Endodermal cell (in vitro differentiated cells): ENCODE measurements at places on chromosomes 12 and 14. TPM values are rescaled to one million over a fixed set of nuclear protein-coding genes. Genes with fewer than 3 reads are reported as not detected.

Gene YY1
- total RNA-seq: 94.8 and 104 TPM in 2 replicates

Gene CMKLR1
- total RNA-seq: 0.08 TPM in 1 of 3 replicates, not detected in the others

Gene CHGA
- total RNA-seq: 4.5 to 4.9 TPM (median 4.6 TPM) in 3 replicates

Gene TMEM253
- total RNA-seq: 0.38 and 0.40 TPM in 2 replicates

Gene GSC
- total RNA-seq: 37.0 to 402 TPM (median 38.7 TPM) in 3 replicates

Gene SPX
- total RNA-seq: 0.35 to 0.59 TPM (median 0.38 TPM) in 3 replicates

Gene PDE3A
- total RNA-seq: 1.8 TPM in 2 replicates

Gene KRT2
- not detected in 3 replicates for total RNA-seq

Gene GABARAPL1
- total RNA-seq: 135 to 204 TPM (median 145 TPM) in 3 replicates

Gene PNMA1
- total RNA-seq: 65.2 to 72.0 TPM (median 70.4 TPM) in 3 replicates

Gene FOXN4
- total RNA-seq: 0.55 and 0.63 TPM in 2 replicates

Gene KRT5
- not detected in 2 replicates for total RNA-seq

Gene PTPN21
- 21.5 and 23.8 TPM in 2 replicates for total RNA-seq

Gene CABP1
- total RNA-seq: 0.29 to 0.73 TPM (median 0.72 TPM) in 3 replicates

Gene LRFN5
- total RNA-seq: 1.8 and 3.2 TPM in 2 replicates

Gene ISM2
- total RNA-seq: 1.3 to 8.9 TPM (median 1.9 TPM) in 3 replicates

Gene STYK1
- total RNA-seq: 1.7 to 4.5 TPM (median 4.0 TPM) in 3 replicates

Gene CLEC1A
- not detected in 2 replicates for total RNA-seq

Gene RNASE7
- total RNA-seq: not detected in 3 replicates

Gene CISTR
- total RNA-seq: not detected in 3 replicates

Gene BDKRB2
- total RNA-seq: 3.8 and 4.0 TPM in 2 replicates

Gene CDC42BPB
- 107 and 123 TPM in 2 replicates for total RNA-seq

Gene LRP1-AS
- total RNA-seq: not detected in 2 replicates

Gene CLEC4C
- not detected in 3 replicates for total RNA-seq

Gene IL26
- total RNA-seq: not detected in 2 replicates

Gene MTA1
- 220 and 245 TPM in 2 replicates for total RNA-seq

Gene FAM90A1
- total RNA-seq: 0.18 and 0.40 TPM in 2 replicates

Gene SLC5A8
- total RNA-seq: not detected in 3 replicates

Gene ATN1
- 220 and 244 TPM in 2 replicates for total RNA-seq

Gene DIABLO
- 73.7 to 85.7 TPM (median 81.0 TPM) in 3 replicates for total RNA-seq

Gene LHX5
- 0.18 to 0.73 TPM (median 0.29 TPM) in 3 replicates for total RNA-seq

Gene RASSF8
- 159 and 183 TPM in 2 replicates for total RNA-seq

Gene GPR135
- total RNA-seq: 3.3 and 4.1 TPM in 2 replicates

Gene CACNA2D4
- total RNA-seq: 4.0 to 4.3 TPM (median 4.2 TPM) in 3 replicates

Gene VRK1
- 39.1 TPM in 2 replicates for total RNA-seq

Gene VAMP1
- total RNA-seq: 5.6 to 6.1 TPM (median 5.7 TPM) in 3 replicates

Gene GLS2
- total RNA-seq: 2.2 and 2.7 TPM in 2 replicates

Gene P3H3
- total RNA-seq: 53.5 and 63.1 TPM in 2 replicates

Gene CCDC175
- 0.66 to 1.5 TPM in 2 of 3 replicates, not detected in the other for total RNA-seq

Gene CBLN3
- total RNA-seq: 1.9 and 2.1 TPM in 2 replicates

Gene PALS1
- total RNA-seq: 25.7 to 31.9 TPM (median 29.6 TPM) in 3 replicates

Gene PNN
- 122 and 127 TPM in 2 replicates for total RNA-seq

Gene RTL1
- 1.3 to 2.0 TPM (median 2.0 TPM) in 3 replicates for total RNA-seq

Gene NRDE2
- 14.5 to 20.6 TPM (median 18.3 TPM) in 3 replicates for total RNA-seq

Gene PGF
- total RNA-seq: 3.0 to 7.9 TPM (median 7.6 TPM) in 3 replicates

Gene PLEKHG3
- 45.2 to 57.0 TPM (median 52.6 TPM) in 3 replicates for total RNA-seq

Gene EEF1AKMT3
- total RNA-seq: 3.5 and 3.7 TPM in 2 replicates

Gene IL22
- not detected in 2 replicates for total RNA-seq

Gene FAM222A
- 21.9 and 24.4 TPM in 2 replicates for total RNA-seq

Gene DPF3
- total RNA-seq: 0.23 TPM in 1 of 3 replicates, not detected in the others
